ENCODE measurements at places on chromosomes 2 and 18.

DNA sequence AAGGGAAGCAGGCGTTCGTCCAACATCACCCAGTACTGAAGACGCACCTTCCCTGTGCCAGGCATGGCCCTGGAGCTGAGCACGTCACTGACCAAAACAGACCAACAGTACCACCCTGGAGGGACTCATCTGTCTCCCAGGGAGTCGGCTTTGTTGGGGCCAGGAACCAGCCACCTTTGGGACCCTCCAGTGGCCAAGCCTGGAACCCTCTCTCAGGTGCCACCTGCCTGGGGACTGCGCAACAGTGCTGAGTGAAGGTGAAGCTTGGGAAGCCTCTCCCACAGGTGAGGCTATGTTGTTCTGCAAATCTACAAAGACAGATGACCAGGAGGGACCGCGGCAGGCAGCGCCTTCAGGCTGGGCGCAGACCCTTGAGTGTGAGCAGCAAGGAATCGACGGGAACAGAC is 91.4 kb upstream of the OTOS start:
- no peak for DNase-seq

DNA sequence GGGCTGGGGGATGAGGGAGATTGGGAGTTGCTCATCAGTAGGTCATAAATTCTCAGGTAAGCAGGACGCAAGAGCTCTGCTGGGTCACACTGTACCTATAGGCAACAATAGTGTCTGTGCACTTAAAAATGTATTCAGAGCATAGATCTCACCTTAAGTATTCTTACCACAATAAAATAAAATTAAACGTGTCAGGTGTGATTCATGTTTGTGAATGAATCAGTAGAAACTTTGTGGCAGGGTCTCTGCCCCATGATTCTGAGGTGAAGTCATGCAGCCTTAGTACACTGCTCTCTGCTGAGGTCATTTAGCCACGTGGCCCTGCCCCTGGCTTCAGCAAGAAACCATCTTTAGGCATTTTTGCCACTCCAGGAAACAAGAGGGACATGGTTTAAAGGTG is 253.8 kb downstream of the FBXO15 start:
- no peak for DNase-seq

DNA sequence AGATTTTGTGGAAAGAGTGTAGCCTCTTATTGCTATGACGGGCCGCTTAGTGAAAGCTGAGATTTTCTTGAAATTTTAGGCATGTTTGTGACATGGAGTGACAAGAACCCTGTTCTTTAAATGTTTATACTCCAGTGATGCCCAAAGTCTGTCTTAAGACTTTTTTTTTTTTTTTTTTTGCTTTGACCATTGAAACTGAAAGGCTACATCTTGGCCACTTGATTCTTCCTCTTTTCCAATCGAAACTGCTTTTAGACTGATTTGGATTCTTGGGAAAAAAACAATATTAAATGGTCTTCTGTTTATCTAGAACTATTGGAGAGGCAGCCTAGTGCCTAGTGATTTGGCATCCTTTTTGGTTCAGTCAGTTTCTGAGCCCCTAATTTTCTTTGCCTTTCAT is 2.4 kb upstream of the SLC8A1 start:
- no peak for DNase-seq

- DNase-seq, result no peak
Measured at GRCh38 chr2:63056107-63057050, 5.7 kb downstream of the OTX1 start.

GRCh38 chr2:176584333-176584732 is 315.1 kb downstream of the MTX2 start:
- DNase-seq, result no peak

- DNase-seq, result no peak
Measured at GRCh38 chr2:124814968-124815745, 790.1 kb downstream of the CNTNAP5 start.

GRCh38 chr2:42913280-42913878 is 121.0 kb upstream of the HAAO start:
- no peak for DNase-seq

- DNase-seq, result no peak
Measured at GRCh38 chr2:105827351-105828096, 82.8 kb downstream of the NCK2 start.

DNA sequence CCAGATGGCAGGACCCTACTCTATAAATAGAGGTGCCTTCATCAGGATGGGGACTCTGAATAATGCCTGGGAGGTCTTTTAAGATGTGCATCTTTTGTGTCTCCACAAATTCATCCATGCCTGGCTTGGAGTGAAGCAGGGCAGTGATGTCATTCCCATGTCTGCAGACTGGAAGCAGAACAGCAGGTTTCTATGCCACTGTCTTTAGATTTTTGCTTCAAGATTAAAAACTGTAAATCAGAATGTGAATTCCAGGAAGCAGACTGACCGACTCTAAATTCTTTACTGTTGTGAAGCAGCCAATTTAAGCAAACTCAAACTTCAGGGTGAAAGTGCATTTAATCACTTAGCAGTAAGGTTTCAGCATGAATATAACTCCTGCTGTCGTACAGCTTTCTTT is 159.3 kb downstream of the SCG2 start:
- no peak for DNase-seq

DNA sequence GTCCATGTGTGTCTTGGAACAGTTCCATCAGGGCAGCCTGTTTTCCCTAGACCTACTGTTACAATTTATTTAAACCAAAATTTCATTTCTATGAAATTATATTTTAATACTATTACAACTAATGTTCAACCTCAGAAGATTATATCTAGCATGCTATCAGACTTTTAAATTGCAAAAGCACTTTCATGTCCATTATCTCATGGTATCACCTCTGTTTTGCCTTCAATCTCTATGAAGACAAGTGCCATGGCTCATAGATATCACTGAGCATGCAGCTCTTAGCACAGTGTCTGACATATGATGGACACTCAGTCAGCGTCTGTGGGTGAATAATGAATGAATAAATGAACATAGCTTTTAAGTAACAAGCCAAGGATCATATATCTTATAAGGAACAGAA is 288.8 kb downstream of the RAD51AP2 start:
- no peak for DNase-seq

Data from NCI-H2227 treated with DMSO at 0.1 percent for 48 hours (cell line).